ENCODE measurements at places on chromosomes 1 and 21.

DNA sequence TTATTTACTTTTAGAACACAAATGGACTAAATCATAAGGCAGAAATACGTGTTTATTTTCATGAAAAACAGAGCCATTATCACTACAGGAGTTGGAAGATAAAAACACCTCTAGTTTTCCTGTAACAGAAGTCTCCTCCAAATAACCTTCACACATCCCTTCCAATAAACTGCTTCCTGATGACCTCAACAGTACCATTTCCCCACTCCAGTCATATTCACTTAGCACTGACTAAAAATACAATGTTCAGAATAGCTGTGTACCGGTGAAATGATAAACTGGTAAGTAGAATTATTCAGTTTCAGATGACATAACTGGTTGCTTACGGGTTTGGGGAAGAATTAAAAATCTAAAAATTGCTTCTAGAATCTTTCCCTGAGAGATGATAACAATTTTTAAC, 137.9 kb downstream of the DENND1B start:
- no peak for DNase-seq

DNA sequence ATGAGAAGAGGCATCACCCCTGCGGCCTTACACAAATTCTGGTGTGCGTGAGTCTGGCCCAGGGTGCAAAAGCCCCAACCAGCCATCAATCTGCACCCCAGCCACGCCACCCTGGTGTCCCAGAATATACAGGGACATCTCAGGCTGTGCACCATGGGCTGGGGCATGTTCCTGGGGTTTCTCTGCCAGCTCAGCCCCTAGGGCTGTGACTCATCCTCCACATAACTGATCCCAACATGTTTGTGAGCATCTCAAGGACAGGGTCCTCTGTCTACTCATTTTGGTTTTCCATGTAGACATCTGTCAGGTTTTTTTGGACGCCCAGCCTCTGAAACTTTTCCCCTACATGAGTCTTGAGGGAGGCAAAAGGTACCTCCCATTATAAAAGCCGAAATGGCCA, 511 bp downstream of the ZNF683 start:
- DNase-seq, result no peak

DNA sequence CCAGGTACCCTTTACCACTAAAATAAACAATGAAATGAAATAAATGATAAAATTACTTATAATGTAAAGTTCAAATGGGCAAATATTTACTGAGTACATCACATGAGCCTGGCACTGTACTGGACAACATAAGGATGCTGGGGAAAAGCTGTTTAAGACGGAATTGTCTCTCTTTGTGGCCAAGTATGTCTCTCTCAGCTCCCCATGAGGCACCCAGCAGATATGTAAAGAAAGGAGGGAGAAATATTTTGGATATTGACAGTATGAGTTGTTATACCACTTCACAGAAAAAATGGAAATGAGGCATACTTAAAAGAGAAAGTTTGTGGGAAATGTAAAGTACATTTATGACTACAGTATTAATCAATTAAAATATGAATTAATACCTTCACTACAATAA, 1.0 kb upstream of the TNFSF4 start:
- DNase-seq, result no peak

- no peak for DNase-seq
Measured at GRCh38 chr1:228081578-228082213, 812 bp upstream of the ARF1 start.

Measured in colonic mucosa (tissue), 4 donors.